Ascending aorta (tissue), 2 donors: ENCODE measurements at places on chromosomes 3 and 15.

- DNase-seq = no peak
These were observed 31.3 kb downstream of the DNASE1L3 start for GRCh38 chr3:58179235-58180098.

- DNase-seq = no peak
These were observed 26.0 kb upstream of the SEC62 start for GRCh38 chr3:169940470-169941181.

DNA sequence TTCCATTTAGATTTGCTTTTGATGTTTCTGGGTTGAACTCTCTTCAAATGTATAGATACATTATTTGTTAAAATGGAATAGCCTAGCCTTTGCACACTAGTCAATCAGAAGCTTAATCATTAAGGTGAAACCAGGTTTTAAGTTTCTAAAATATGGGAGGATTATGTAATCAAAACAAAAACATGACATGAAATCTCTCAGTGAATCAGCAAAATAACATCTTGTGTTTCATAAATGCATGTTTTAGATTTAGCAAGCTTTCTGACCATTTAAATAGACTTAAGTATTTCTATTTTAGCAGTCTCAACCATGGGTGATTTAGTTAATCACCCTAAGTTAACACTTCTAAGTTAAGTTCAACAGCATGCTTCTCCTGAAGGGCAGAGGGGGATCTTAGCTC lies 11.3 kb downstream of the GTF2E1 start:
- no peak for DNase-seq

- no peak for DNase-seq
These were observed 608 bp upstream of the SLC6A6 start for GRCh38 chr3:14401692-14402303.

GRCh38 chr3:51441282-51442030 lies 50.4 kb downstream of the RBM15B start:
- DNase-seq = no peak

DNA sequence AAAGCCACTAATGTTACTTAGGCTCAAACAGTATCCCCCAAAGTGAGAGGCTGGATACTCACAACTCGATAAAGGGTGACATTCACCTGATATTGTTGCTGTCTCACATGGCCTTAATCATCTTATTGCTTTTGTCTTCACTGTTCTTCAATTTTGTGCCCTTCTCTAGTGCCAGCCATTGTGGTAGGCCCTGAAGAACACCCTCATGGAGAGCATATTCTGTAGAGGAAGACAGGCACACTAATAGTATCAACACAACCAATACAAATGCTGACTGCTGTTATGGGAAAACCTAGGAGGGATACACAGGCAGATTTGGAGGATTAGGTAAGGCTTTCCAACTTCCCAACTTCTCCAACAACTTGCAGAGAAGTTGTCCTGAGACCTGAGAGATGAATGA lies 4.1 kb upstream of the BLM start:
- no peak for DNase-seq

DNA sequence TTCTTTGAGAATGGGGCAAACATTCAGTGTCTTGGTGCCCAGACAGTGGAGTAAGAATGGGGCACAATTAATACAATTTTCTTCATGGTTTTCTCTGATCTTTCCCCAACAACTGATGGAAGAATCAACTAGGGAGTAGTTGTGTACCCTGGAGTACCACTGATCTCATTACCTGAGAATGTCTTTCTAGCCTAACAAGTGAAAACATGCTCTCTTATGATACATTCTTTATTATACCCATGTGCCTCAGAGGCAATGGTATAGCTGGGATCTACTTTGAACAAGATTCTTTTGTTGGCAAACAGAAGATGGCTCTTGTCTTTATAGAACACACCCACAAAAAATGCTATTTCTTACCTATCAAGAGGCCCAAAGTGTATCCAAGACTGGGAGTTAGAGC lies 250.6 kb upstream of the CMC1 start:
- DNase-seq = no peak

DNA sequence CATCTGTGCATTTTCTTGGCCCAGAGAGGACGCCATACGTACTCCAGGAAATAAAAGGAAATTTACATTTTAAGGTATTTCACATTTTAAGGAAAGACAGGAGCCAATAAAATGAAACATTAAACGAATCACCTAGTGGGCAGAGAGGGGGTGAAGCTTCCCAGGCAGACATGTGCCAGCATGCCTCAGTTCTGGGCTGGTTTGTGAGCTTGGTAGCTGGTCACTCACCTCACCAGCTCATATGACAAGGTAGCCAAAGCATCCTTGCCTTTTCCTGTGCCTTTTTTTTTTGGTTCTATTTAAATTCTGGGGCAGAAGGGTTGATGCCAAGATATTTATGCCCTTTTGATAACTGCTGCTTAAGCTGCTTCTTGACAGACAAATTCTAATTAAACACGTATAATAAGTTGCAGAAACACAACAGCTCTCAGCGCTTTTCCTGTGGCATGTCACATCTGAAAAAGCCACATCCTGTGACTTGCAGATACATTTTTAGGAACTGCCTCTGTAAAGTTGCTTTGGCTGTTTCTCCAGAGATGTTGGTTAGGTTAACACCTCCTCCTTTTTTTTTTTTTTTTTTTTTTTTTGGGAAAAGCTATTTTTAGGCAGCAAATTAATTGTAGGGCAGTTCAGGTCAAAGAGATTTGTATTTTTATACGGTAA lies 218.6 kb downstream of the PDCD6IP start:
- DNase-seq = no peak
